ENCODE measurements at places on chromosomes 5 and 9. TPM values are rescaled to one million over a fixed set of nuclear protein-coding genes. Genes with fewer than 3 reads are reported as not detected.

- DNase-seq, result no peak
- H3K4me1 ChIP-seq, result no peaks in the 10 kb centered on the region
- no peak overlapping the region for H3K4me3 ChIP-seq
Measured at GRCh38 chr5:127863161-127863560, 160.0 kb downstream of the CCDC192 start.

DNA sequence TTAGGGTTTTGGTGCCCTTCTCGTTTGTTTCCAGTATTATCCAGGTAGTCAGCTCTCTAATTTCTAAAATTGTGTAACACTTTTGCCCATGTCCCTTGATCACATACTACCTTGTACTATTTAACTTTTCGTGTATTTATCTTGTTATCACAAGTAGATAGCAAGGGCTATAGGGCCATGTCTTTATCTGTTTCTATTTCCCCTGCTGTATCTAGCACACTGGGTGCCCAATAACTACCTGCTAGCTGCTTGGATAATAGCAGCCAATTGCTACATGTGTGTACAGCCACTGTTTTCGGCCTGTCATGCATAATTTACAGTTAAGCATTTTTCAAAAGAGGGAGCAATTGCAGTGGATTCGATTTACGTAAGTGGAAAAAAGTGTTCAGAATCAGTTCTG, 64.8 kb upstream of the TNFAIP8 start:
- H3K4me3 ChIP-seq, result no peak overlapping the region
- H3K4me1 ChIP-seq, result peaks cover 11% of the 10 kb centered on the region
- no peaks in the 10 kb centered on the region for H3K36me3 ChIP-seq
- H3K27ac ChIP-seq, result no peak overlapping the region
- no peak for DNase-seq

ZFP37 gene
- 4.2 TPM for total RNA-seq

GRCh38 chr9:28439688-28440087, 866.4 kb upstream of the C9orf72 start:
- H3K4me1 ChIP-seq, result no peaks in the 10 kb centered on the region
- no peak overlapping the region for H3K4me3 ChIP-seq
- no peak overlapping the region for H3K27ac ChIP-seq
- DNase-seq, result no peak
- peaks cover 5% of the 10 kb centered on the region for H3K36me3 ChIP-seq

DNA sequence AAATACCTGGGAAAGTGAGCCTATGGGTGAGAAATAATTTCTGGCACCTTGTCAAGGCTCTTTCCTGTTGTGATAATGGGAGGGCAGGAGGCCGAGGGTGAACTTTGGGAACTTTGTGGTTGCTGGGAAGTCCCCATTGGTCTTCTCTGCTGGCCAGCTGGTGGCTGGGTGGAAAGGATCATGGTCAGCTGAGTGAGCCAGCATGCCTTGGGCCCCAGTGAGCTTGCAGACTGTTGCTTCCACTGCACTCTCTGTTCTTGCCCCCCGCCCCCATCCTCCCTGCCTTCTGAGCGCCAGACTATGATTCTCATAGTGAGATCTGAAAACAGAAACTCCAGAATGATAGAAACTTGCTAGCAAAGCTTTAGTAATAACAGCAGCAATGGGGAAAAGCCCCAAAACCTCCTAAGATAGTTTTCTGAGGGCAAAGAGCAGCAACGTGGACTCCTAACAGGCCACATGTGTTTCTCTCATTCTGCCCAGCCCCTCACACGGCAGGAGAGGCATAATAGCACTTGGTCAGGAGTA, 139.2 kb upstream of the SMARCA2 start:
- H3K4me3 ChIP-seq, result no peak overlapping the region
- no peak for DNase-seq
- H3K36me3 ChIP-seq, result no peaks in the 10 kb centered on the region
- no peaks in the 10 kb centered on the region for H3K4me1 ChIP-seq
- H3K27me3 ChIP-seq, result no peaks in the 10 kb centered on the region

CXCL14 gene
- 0.13 TPM for total RNA-seq

DNA sequence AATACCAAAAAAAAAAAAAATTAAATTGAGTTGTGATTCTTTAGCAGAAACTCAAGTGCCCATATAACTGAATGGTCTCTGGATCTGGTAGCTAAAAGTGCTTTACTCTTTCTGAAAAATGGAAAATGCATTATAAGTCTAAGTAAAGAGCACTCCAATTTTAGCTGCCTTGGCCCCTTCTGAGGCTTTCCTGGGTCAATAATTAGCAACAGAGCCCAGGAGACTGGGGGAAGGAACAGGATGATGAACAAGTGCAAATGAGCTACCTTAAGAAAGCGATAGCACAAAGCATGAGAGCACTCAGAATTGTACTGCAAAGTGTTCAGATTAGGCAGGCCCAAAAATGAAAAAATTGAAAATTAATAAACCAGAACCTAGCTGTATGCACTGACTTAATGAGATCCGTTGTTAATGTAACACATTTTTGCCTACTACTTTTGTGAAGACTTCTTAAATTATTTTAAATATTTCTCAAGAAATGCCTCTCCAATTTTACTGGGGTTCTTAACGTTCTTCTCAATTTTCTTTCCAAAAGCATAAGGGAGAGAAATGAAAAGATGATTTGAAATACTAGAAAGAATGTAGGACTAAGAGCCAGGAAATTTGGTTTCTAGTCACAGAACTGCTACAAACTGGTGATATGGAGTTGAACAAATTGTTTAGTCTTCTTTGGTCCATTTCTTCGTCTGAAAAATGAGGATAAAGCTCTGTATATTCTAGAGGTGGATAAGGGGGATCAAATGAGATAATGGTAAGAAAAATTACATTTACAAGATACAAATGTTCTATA, 566.1 kb downstream of the PDE4D start:
- H3K4me3 ChIP-seq, result no peak overlapping the region
- no peaks in the 10 kb centered on the region for H3K36me3 ChIP-seq
- no peak for DNase-seq
- H3K27me3 ChIP-seq, result no peaks in the 10 kb centered on the region
- no peak overlapping the region for H3K27ac ChIP-seq
